ENCODE measurements at places on chromosomes 16 and 17. TPM values are rescaled to one million over a fixed set of nuclear protein-coding genes. Genes with fewer than 3 reads are reported as not detected.

- no peak for DNase-seq
Observed at GRCh38 chr17:51817117-51817516, 341.4 kb downstream of the CA10 start.

- DNase-seq, result no peak
Observed at GRCh38 chr17:9057310-9057709, 36.0 kb downstream of the NTN1 start.

Gene METTL23
- 59.8 TPM for total RNA-seq

- DNase-seq, result no peak
Observed at GRCh38 chr17:79691931-79692330, 38.8 kb upstream of the ENPP7 start.

DNA sequence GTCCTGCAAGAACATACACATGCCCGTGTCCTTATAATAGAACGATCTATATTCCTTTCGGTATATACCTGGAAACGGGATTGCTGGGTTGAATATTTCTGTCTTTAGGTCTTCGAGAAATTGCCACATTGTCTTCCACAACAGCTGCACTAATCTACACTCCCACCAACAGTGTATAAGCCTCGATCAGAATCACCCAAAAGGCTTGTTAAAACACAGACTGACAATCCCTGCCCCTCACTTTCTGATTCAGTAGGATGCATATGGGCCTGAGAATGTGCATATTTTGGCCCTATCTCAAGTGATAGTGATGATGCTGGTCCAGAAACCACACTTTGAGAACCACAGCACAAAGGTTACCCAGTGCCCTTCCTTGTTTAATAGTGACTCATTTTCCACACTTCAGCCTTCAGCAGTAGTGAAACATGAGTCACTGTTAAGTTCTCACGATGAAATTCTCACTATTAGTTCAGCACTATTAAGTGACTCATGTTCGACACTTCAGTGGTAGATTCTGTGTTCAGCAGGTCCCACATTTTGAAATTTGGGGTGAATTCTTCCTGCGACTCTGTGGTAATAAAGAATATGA, 215.6 kb downstream of the GRIN2A start:
- no peak for DNase-seq

Measured in adrenal gland (tissue), 19 donors.